ENCODE measurements at places on chromosomes 13 and 19.

- DNase-seq = no peak
Observed at GRCh38 chr19:39623946-39624345, 21.6 kb downstream of the LGALS13 start.

- DNase-seq = no peak
Observed at GRCh38 chr13:45882626-45883025, 31.1 kb upstream of the SIAH3 start.

DNA sequence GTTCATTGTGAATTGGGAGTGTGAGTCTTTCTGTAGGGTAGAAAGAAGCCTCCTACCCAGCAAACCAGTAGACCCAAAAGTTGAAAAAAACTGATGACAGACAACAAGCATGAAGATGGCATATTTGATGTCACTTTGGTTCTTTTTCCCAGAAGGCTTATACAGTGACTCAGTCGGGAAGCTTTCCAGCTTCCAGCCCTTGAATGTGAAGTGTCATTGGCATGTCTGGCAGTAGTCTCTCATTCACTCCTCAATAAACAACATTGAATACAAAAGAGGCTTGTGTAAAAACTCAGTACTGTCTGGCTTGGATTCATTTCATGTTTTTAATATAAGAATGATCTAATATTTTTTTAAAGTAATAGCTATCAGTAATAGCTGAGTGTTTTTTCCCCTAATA, 68.7 kb downstream of the IPO5 start:
- DNase-seq = no peak

DNA sequence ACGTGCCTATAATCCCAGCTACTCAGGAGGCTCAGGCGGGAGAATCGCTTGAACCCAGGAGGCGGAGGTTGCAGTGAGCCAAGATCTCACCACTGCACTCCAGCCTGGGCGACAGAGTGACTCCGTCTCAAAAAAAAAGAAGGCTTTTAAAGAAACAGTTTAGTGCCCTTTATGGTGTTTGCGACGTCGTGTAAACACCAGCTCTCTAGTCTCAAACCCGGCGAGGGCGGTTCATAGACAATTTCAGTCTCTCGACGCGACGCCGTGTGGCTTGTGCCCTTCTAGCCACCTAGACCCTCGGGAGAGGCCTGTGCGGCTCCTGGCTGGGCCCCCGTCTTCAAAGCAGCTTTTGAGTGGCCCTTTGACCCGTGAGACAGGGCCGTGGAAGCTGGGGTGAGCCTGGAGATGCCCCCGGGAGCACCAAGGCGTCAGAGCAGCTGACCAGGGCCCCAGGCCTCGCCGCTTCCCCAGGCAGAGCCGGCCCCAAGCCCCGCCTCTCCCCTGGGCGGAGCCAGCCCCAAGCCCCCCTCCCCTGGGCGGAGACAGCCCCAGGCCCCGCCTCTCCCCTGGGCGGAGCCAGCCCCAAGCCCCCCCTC, 5.0 kb upstream of the MADCAM1 start:
- no peak for DNase-seq

GRCh38 chr19:47323872-47324271, 8.1 kb upstream of the C5AR2 start:
- DNase-seq = no peak

DNA sequence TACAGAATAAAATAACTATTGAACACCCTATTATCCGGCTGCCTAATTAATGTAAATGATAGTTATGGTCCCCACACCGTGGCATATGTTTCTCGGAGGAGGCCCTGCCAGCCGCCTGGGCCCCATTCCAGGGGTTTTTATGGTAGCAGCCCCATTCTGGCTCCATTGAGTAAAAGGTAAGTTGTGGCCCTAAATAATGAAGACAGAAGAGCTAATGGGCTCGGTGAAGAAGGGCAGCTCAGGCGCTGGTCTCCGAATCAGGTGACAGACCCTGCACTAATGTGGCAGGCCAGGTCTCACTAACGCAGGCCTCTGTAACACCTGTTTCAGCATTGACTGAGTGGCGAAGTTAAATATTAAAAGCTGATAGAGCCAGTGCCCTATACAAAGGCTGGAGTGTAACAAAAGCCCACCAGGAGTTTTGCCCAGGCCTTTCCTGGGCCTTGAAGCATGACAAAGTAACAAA, 19.1 kb downstream of the POP4 start:
- DNase-seq = no peak

- no peak for DNase-seq
Observed at GRCh38 chr13:112846411-112847115, 122.5 kb upstream of the MCF2L start.

GRCh38 chr13:91930687-91931086, 532.3 kb downstream of the GPC5 start:
- DNase-seq = no peak

Measured in CD8-positive, alpha-beta memory T cell (primary cell).